ENCODE measurements at places on chromosomes 4 and X.

GRCh38 chr4:38560768-38561558, 103.0 kb upstream of the KLF3 start:
- no peak for DNase-seq

DNA sequence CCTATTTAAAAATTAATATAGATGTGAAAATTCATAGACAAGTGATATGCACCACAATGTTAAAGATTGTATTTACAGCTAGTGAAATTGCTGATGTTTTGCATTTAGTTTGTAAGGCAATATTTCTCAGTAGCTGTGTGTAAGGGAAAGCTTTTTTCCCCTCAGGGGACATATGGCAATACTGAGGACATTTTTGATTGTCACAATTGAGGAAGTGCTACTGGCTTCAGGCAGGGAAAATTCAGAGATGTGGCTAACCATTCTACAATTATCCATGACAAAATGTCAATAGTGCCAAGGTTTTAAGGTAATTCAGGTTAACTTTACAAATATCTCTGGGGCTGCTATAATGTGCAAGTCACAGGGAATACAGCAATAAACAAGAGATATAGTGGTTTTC, 66.1 kb upstream of the IL15 start:
- DNase-seq, result no peak

DNA sequence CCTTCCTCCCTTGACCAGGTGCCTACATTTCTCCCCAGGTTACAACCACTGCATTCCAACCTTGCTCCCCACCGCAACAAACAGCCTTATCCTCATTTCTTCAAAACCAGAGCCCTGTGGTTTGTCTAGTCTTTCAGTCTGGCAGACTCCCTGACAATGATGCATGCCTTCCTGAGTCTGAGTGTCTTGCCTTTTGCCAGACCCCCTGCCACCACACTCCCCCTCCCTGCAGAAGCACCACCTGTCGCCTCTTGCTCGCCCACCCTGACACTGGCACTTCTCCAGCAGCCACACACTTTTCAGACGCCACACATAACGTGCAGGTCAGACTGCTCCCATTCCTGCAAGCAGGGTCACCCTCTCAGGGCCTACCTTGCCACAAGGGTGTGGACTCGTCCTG, 349.2 kb upstream of the NOCT start:
- DNase-seq, result no peak

GRCh38 chr4:148103597-148104355, 338.4 kb downstream of the NR3C2 start:
- DNase-seq, result no peak

DNA sequence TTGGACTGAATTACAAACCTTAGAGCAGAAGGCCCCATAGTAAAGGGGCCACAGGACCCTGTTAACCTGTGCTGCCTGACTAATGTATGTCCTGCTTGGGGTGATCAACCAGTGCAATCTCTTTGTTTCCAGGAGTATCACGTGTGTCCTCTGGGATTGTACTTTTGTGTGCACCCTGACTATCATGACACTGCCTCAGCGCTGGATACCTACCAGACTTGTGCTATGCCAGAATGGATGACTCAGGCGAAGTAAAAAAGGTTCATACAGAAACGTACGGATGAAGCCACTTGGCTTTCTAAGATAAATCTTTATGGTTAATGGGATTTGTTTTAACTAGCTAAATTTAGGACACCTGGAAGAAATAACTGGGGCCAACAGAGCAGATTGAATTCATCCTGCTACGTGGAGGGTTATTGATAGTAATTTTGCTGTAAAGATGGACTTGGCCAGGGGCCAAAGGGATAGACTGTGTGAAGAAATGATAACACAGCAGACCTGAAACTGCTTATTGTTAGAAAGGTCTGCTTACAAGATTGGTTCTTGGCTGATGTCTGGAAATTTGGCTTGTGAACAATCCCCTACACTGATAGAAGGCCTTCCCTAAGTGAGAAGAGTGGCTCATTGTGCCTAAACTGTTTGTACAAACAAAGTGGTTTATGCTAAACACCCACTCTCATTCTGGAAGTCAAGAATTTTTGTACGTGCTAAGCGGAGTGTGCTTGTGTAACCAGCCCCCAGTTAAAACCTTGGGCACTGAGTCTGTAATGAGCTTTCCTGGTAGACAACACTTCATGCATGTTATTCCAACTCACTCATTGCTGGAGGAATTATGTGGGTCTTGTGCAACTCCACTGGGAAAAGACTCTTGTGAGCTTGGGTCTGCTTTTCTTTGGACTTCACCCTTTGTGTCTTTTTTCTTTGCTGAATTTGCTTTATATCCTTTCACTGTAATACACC, 750.5 kb upstream of the HTR2C start:
- no peak for DNase-seq

GRCh38 chrX:39514801-39515200, 583.0 kb downstream of the BCOR start:
- DNase-seq, result no peak

- no peak for DNase-seq
These were observed 113.3 kb upstream of the SHISA3 start for GRCh38 chr4:42284030-42284429.

DNA sequence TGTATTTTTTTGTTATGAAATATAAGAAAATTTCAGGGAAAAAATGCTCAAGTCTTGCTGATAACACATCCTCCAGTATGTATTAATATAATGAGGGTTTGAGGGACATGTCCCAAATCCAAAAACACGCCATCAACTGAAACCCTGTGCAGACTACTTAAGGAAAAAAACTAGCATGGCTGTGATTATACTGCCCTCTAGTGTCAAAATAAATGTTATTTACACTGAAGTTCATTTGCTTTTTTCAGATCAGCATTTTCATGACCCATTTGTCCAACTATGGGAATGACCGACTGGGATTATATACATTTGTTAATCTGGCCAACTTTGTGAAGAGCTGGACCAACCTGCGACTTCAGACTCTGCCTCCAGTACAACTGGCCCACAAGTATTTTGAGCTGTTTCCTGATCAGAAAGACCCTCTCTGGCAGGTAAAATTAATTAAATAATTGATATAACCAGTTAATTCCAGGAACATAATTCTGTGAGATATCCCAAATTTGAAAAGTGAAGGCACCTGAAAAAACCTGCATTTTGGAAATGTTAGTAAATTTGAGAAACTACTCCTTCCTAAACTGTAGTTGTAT, 128.5 kb downstream of the PRSS12 start:
- no peak for DNase-seq

DNA sequence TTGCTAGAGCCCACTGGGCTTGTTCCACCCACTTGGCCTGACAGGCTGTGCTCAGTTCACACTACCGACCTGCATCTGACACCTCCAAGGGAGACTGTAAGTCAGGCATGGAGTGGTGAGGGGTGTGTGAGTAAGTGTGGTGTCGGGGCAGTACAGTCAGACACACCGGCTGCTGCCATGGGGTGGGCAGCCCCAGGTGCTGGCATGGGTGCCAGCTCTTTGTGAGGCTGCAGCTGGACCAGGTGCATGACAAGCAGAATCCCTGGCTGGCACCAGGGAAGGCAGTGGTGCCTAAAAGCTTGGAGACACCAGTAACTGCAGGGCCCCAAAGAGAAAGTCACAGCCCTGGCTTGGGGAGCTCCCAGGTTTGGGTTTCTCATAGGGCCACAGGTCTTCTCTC, 665.0 kb downstream of the SH3BGRL start:
- DNase-seq, result no peak

DNA sequence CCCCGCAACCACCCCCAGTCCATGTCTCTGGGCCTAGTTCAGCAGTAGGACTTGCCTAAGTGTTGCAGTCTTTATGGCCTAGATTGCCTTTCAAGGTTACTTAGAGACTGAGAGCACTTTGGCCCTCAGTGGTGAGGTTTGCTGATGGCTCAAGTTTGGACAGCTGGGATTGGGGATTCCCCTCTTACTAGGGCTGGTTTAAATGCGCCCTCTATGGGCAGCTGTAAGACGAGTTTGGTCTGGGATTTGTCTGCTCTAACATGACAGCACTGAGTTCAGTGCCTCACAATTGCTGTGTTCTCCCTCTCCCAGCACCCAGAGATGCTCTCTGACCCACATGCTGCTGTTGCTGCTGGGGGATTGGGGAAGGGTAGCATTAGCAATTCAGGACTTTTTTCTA, 23.1 kb downstream of the DACH2 start:
- no peak for DNase-seq

- no peak for DNase-seq
These were observed 5.6 kb downstream of the PPARGC1A start for GRCh38 chr4:23884261-23884660.

- DNase-seq, result no peak
These were observed 18.7 kb downstream of the LNX1 start for GRCh38 chr4:53572600-53572994.

DNA sequence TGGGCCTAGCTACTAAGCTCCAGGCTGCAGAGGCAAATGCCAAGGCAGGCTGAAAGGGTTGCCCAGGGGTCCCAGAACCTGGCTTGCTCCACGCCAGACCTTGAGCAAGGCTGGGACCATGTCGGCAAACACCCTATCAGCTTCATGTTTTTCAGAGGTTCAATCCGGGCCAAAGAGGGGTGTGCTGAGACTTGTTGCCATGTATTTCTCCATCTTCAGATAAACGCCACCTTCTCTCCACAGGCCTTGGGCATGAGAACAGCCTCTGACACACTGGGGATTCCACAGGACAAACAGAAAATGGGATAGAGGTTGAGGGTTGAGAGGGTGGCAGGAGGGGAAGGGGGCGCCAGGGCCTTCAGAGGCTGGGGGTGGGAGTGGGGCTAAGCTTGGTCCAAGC, 8.6 kb downstream of the PJA1 start:
- no peak for DNase-seq

GRCh38 chr4:53956454-53956853, 108.0 kb downstream of the CHIC2 start:
- no peak for DNase-seq

GRCh38 chrX:23616361-23616760, 50.9 kb upstream of the PRDX4 start:
- no peak for DNase-seq

DNA sequence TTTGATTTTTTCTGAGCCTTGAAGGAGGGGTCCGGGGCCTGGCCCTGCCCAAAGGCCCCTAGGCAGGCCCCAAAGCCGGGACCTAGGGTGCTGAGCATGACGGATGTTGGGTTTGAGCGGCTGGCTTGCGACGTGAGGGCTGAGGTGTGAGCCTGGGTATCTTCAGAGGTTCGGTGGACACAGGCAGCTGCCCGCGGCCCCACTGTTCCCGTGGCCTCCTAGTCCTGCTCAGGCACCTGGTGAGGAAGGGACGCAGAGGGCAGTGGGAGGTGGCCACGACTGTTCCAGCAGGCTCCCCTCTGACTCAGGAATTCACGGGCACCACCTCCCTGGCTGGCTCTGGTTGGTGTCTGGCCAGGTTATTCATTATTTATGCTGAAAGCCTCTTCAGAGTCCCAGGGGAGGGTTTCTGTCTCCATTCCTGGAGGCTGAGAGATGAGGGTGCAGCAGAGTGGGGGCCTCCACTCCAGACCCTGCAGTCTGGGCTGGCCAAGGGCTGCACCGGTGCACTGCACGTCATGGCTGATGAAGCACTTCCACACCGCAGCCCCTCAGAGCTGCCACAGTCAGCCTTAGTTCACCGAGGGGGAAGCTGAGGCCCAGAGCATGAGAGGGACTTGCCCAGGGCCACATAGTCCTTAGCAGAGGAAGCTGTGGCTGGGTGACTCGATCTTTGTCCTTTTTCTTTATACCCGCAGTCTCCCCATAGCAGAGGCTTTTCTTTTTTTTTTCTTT, 2.2 kb downstream of the MSANTD1 start:
- DNase-seq, result no peak

DNA sequence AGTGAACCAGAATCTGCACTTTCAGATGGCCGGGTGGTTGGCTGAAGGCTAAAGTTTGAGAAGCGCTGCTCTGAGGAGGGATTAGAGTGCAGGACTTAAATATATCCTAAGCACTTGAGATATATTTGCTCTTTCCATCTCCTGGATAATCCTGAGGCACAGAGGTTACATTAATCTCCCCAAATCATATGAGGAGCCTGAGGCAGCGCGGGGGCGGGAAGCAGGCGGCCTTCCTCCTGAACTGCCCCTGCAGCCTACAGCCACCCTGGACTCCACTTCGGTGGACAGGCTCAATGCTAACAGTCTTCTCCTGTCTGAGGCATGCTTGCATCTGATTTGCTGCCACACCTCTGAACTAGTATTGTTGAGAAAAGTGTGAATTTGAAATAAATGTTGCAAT, 72.5 kb downstream of the AFAP1 start:
- DNase-seq, result no peak

Measured in bone marrow (tissue), 2 donors.